ENCODE measurements at places on chromosomes 7 and 10. TPM values are rescaled to one million over a fixed set of nuclear protein-coding genes. Genes with fewer than 3 reads are reported as not detected.

The PDCD4 gene
- 16.5 TPM for total RNA-seq

The NUTM2D gene
- total RNA-seq: 2.8 TPM

The LDB1 gene
- total RNA-seq: 98.9 TPM

The SRGN gene
- total RNA-seq: 82.4 TPM

The TUBAL3 gene
- total RNA-seq: not detected

The NKX1-2 gene
- under 0.01 TPM for total RNA-seq

The EN2 gene
- total RNA-seq: under 0.01 TPM

The TRDMT1 gene
- 5.9 TPM for total RNA-seq

The ASB10 gene
- not detected for total RNA-seq

The NEUROG3 gene
- total RNA-seq: not detected

The HPS6 gene
- 34.8 TPM for total RNA-seq

The EFCAB10 gene
- not detected for total RNA-seq

The NRCAM gene
- 30.5 TPM for total RNA-seq

The NACAD gene
- total RNA-seq: under 0.01 TPM

The ARHGAP22 gene
- total RNA-seq: 1.1 TPM

The AKR1C1 gene
- 1.7 TPM for total RNA-seq

The MSMB gene
- total RNA-seq: not detected

The PPP1R17 gene
- not detected for total RNA-seq

The PRR15 gene
- total RNA-seq: not detected

The HMX3 gene
- not detected for total RNA-seq

The MEOX2 gene
- not detected for total RNA-seq

The GPR85 gene
- 12.0 TPM for total RNA-seq

The CPA4 gene
- 0.15 TPM for total RNA-seq

The LIPN gene
- total RNA-seq: not detected

The IDI2 gene
- total RNA-seq: not detected

The ZWINT gene
- 77.3 TPM for total RNA-seq

The CTAGE8 gene
- 1.4 TPM for total RNA-seq

The ST8SIA6 gene
- 28.0 TPM for total RNA-seq

The TAS2R4 gene
- total RNA-seq: 1.00 TPM

The ANXA8 gene
- total RNA-seq: 0.15 TPM

The KLF6 gene
- total RNA-seq: 104 TPM

The LBX1 gene
- total RNA-seq: not detected

The TDRD1 gene
- total RNA-seq: 3.3 TPM

The SFMBT2 gene
- 15.7 TPM for total RNA-seq
